Activated naive CD8-positive, alpha-beta T cell treated with anti-CD3 and anti-CD28 coated beads for 36 hours (primary cell): ENCODE measurements at places on chromosomes 13 and 19.

DNA sequence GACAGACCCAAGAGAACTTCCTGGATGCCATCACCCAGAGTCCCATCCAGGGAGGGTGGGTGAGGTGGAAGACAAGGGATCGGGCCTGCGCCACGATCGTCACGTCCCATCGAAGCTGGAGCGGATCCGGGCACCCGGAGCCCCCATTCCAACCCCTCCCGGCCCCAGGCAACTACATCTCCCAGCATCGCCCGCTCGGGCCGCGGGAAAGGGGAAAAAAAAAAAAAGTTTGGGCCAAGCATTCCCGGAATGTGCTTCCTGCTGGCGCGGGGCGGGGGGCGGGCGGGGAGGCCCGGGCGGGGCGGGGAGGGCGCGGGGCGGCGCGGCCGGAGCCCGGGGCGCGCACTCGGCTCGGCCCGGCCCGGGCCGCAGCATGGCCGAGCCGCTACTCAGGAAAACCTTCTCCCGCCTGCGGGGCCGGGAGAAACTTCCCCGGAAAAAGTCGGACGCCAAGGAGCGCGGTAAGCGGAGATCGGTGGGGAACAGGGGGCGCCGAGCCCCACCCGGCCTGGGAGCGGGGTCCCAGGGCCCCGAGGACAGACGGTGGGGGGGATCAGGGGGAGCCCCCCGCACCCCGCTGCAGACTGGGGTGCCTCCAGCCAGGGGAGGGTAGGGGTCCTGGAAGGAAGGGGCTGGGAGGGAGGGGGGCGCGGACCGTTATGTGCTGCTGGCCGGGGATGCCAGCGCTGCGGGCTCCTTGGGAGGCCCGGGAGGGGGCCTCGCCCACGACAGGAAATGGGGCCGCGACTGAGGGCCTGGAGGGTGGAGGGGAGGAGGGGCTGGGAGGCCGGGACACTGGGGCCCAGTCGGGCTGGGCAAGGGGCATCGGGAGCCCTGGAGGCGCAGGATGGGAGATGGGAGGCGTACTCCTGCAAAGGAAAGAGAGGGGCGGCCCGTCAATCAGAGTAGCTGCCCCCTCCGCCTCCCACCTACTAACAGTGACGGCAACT is at the start of gene SYDE1:
TSS of gene SYDE1 (plus strand) at position 341 of the 950 bp plus-strand sequence. CDS start at position 374, 33 bp downstream.
- peak within 1 kb of the TSS; percentile 38 for H3K27ac ChIP-seq
- peak within 1 kb of the TSS; percentile 70 for H3K4me3 ChIP-seq
- DNase-seq: peak; percentile 65
- H3K36me3 ChIP-seq: peaks cover 6% of the 10 kb centered on the region

- no peak for DNase-seq
- H3K4me3 ChIP-seq: no peak overlapping the region
- no peak overlapping the region for H3K27ac ChIP-seq
- peaks cover 48% of the 10 kb centered on the region for H3K4me1 ChIP-seq
- H3K36me3 ChIP-seq: peaks cover 42% of the 10 kb centered on the region
These were observed 13.6 kb downstream of the TPP2 start for GRCh38 chr13:102610296-102610895.

DNA sequence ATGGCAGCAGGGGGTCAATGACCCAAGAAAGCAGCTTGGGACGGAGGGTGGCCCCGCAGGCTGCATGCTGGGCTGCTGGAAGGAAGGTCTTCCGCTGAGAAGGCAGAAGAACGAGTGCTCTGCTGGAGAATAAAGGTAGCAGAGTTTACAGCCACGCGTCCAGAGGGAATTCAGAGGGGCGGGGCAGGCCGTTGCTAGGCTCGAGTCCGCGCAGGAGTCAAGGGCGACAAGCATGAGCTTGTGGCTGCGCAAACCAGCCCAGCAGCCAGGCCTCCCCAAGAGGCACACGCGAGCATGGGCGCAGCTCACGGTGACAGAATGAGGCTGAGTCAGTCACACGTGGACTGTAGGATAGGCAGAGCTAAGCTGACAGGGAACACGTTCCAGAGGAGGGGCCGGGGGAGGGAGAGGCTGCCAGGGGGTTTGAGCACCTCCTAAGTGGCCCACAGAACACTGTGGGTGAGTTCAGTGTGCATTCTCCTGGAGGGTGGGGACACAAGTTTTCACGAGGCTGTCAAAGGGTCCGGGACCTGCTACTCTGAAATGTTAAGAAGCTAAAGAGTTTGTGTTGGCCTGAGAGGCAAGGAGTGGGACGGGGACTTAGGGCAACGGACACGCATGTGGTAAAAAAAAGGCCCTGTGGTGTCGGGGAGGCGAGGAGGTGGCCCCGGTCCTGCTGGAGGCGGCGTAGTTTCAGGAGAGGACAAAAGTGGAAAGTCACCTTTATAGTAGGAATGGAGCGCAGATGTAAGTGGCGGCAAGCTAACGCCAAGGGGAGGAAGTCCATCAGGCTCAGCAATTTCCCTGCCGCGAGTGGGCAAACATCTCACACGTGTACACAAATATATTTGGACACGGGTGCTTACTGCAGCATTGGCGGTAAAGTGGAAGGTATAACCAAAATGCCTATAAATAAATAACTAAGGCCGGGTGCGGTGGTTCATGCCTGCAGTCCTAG is 17.7 kb downstream of the RFX2 start:
- no peak overlapping the region for H3K27ac ChIP-seq
- H3K27me3 ChIP-seq: no peaks in the 10 kb centered on the region
- H3K4me3 ChIP-seq: no peak overlapping the region
- no peaks in the 10 kb centered on the region for H3K36me3 ChIP-seq
- H3K4me1 ChIP-seq: peaks cover 6% of the 10 kb centered on the region

DNA sequence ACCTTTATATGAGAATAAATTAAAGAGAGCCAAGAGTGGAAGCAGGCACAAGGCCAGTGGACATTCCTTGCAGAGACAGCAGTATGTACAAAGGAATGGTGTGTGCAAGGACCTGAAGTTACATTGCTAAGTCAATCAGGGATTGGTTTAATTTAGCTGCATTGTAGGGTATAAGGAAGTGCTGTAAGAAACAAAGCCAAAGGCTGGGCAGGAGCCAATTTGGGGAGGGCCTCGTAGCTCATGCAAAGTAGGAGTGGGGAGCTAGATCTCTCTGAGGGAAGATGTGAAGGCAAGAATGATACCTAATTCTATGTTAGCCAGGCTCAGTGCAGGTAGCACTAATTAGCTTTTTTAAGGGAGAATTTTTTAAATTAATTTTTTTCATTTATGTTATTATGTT is 76.7 kb downstream of the SLAIN1 start:
- H3K27ac ChIP-seq: no peak overlapping the region
- H3K4me1 ChIP-seq: peaks cover 8% of the 10 kb centered on the region
- DNase-seq: no peak
- H3K27me3 ChIP-seq: no peaks in the 10 kb centered on the region

DNA sequence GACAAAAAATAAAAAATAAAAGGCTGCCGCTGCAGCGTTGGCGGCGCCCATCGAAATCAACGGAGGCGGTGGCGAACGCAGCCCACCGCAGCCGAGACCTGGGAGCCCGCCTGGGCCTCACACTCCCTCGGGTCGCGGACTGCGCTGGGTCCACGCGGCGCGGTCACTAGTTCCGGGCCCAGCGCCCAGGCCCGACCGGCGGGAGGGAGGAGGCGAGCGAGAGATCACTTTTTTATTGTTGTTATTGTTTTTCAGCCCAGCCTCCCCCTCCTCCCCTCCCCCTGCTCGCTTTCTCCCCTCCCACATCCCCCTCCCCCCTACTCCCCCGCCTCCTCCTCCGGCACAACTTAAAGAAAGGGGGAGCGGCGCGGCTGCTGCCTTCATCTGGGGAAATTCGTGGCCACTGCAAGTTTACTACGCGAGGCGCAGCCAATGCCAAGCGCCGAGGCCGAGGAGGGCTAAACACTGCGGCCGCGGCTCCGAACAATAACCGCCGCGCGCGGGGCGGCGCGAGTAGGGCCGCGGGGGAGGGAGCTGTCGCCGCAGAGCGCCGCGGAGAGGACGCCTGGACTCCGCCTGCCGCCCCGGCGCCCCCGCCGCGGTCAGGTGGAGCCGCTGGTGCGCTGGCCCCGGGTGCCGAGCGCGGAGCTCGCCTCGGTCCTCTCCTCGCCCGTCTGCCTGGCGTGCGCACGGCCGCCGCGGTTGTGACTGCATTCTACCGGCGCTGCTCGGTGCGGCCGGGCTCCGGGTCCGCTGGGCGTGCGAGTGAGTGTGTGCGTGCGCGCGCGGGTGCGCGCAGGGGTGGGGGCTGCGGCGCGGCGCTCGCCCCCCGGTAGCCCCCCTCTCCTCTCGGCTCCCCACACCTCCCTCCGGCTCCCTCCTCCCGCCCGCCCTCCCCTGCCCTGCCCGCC is 505 bp upstream of the ZIC2 start:
- no peaks in the 10 kb centered on the region for H3K36me3 ChIP-seq
- peaks cover 72% of the 10 kb centered on the region for H3K27me3 ChIP-seq
- peak overlapping the region; percentile 40 for H3K4me3 ChIP-seq

GRCh38 chr13:91946498-91947070 is 548.2 kb downstream of the GPC5 start:
- no peaks in the 10 kb centered on the region for H3K36me3 ChIP-seq
- no peaks in the 10 kb centered on the region for H3K27me3 ChIP-seq
- DNase-seq: no peak
- no peaks in the 10 kb centered on the region for H3K4me1 ChIP-seq
- no peak overlapping the region for H3K27ac ChIP-seq

DNA sequence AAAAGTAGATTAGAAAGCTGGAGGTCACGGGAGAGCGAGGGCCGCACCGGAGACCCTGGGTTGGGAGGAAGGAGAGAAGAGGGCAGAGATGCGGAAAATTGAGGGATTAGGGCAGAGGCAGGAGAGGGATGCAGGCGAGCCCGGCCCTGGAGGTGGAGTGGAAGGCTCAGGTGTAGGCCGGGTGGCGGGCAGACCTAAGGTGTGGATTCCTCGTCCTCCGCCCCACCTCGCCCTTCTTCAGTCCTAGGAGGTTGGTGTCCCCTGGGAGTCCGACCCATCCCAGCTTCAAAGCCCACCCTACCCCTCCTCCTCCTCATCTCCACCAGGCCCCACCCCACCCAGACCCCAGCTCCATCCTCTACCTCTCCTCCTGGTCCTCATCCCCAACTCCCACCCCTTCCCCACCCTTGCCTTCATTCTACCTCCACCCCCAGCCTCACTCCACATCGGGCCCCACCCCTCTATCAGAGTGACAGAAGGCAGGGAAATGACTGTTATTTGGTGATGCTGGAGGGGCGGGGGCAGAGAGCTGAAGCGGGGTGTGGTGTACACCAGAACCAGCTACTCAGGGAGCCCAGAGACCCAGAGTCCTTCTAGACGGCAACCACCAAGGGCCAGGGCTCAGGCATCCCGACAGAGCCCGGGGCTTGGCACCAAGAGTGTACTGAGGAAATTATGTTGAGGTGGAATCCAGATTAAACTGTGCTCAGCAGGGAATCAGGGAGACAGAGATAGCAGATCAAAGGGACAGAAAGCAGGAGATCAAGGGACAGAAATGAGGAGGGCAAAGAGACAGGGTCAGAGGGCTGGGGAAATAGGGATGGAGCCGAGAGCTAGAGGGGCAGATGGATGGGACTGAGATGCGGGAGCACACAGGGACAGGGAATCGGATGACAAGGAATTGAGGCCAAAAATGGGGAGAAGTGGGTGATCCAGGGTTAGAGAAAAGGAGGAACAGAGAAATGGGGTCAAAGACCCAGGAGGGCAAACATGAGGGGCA is 6.4 kb downstream of the ERFL start:
- peaks cover 2% of the 10 kb centered on the region for H3K36me3 ChIP-seq
- DNase-seq: no peak
- no peak overlapping the region for H3K4me3 ChIP-seq
- peaks cover 14% of the 10 kb centered on the region for H3K4me1 ChIP-seq

DNA sequence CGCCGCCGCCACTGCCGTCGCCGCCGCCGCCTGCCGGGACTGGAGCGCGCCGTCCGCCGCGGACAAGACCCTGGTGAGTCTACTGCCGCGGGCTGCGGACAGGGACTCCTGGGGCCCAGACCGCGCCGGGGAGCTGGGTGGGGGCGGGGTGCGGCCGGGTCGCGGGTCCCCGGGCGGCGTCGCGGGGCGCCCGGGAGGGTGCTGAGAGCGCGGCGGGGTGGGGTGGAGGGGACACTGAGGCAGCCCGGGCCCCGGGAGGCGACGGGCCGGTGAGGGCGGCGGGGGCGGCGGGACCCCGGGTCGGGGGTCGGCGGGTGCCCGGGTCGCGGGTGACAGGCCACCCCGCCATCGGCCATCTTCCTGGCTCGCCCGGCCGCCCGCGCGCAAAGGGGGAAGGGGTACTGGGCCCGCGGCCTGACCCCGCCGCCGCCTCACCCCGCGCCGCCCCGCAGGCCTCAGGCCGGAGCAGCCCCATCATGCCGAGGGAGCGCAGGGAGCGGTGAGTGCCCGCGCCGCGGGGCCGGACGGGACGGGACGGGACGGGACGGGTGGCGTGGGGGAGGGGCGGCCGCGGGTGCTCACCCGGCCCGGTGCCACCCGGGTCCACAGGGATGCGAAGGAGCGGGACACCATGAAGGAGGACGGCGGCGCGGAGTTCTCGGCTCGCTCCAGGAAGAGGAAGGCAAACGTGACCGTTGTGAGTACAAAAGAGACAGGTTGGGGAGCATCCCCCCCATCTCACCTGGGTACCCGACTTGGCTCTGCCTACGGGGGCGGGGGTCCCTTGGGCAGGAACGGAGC is 489 bp downstream of the CCNE1 start:
- no peaks in the 10 kb centered on the region for H3K27me3 ChIP-seq
- DNase-seq: peak; percentile 21
- peak overlapping the region; percentile 77 for H3K4me3 ChIP-seq
- H3K4me1 ChIP-seq: peaks cover 21% of the 10 kb centered on the region
